ENCODE measurements at places on chromosomes 13 and 19.

DNA sequence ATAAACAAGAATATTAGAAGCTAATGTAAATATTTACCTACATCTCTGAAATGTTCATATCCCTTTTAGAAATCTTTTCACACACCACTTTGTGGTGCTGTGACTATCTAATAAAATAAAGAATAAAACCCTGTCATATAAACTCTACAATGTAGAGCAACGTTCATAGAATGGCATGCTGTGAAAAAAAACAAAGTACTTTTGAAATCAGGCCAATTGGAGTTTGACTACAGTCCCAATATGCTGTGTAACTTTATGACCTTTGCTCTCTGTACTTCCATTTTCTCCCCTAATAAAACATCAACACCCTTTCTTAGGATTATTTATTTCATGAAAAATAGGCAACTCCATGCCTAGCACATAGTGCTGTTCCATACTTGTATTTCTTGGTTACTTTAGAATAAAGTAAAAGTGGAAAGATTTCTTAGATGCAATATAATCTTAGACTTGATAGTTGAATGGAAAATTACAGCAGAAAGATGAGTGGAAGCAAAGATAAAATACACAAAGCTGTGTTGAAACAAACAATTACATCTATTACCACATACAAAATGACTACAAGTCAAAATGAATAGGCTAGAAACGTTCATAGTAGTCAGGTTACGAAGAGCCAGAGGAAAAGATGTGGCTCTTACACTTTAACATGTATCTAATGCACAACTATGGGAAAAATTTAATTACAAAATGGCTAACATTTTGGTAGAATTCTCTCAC lies 613.2 kb upstream of the SLITRK5 start:
- ATAC-seq, result no peak

DNA sequence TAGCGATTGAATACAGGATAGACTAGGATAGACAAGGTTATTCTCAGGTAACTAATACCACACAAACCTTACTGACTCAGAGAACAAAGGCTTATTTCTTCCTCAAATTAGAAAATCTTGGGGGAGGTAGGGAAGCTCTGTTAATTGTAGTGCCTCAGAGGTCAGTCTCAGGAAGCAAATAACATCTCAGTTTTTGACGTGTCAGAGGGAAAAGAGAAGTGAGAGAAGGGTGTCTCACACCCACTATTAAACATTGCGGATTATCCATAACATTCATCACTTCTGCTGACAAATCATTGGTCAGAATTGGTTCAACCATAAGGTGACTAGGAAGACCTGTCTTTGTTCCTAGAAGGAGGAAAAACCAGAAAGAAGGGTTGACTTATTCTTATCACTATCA lies 579.4 kb upstream of the MIR17HG start:
- ATAC-seq, result no peak

DNA sequence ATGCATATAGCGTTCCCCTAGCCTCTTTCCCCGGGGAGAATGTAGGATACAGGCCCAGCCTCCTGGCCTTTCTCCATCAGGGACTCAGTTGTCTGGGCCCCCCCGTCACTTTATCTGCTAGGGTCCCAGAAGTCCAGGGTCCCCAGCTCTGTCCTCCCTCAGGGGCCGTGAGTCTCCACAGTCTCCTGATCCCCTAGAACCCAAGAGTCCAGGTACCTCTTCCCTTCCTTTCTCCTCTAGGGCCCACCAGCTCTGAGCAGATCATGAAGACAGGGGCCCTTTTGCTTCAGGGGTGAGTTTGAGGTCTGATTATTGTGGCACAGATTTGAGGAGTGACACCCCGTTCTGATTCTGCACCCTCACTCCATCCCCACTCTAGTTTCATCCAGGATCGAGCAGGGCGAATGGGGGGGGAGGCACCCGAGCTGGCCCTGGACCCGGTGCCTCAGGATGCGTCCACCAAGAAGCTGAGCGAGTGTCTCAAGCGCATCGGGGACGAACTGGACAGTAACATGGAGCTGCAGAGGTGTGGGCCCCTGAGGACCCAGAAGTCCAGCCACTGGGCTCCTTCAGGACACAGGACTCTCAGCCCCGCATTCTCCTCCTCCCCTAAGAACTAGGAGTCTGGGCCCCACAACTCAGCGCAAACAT lies 758 bp downstream of the BAX start:
- ATAC-seq, result no peak

GRCh38 chr13:111961236-111961635 lies 105.7 kb upstream of the SOX1 start:
- ATAC-seq, result no peak

GRCh38 chr13:77702366-77702765 lies 4.9 kb downstream of the SLAIN1 start:
- no peak for ATAC-seq

DNA sequence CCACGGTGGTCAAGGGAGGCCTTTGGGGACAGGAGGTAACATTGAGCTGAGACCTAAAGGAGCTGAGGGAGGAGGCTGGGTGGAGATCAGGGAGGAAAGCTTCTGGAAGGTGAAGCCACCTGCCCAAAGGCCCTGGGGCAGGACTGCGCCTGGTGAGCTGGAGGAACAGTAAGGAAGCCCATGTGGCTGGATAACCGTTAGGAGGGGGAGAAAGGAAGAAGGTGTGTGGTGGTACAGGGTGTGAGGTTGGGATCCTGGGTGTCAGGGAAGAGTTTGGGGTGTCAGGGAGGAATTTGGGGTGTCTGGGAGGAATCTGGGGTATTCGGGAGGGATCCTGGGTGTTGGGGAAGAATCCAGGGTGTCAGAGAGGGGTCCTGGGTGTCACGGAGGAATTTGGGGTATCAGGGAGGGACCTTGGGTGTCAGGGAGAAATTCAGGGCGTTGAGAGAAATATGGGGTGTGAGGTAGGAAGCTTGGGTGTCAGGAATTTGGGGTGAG lies 695 bp downstream of the TICAM1 start:
- no peak for ATAC-seq

GRCh38 chr19:42089191-42089750 lies 13.3 kb downstream of the ZNF574 start:
- no peak for ATAC-seq

DNA sequence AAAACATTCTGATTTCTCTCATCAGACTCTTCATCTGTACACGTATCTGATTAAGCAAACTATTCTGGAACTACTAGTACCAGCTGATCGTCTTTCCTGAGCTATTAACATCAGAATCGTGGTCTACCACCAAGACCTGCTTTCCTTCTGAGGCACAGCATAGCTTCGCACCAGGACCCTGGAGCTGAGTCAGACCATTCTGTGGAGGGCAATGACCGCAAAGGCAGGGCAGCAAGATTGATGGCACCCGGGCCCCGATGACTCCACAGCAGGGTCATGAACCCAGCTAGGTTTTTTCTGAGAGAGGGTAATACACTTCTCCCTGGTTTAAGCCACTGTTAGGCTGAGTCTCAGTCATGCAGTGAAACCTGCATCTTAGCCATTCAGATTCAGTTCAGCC lies 158.7 kb upstream of the GPR12 start:
- peak; percentile 82 for ATAC-seq

- no peak for ATAC-seq
These were observed 5.9 kb upstream of the SLC7A10 start for GRCh38 chr19:33231511-33231910.

- peak; percentile 69 for ATAC-seq
These were observed 6.5 kb upstream of the TIMM50 start for GRCh38 chr19:39474139-39474620.

GRCh38 chr19:48085076-48085475 lies 25.5 kb downstream of the PLA2G4C start:
- ATAC-seq, result peak; percentile 87

GRCh38 chr13:91369441-91369831 lies 21.9 kb downstream of the MIR17HG start:
- ATAC-seq, result no peak

DNA sequence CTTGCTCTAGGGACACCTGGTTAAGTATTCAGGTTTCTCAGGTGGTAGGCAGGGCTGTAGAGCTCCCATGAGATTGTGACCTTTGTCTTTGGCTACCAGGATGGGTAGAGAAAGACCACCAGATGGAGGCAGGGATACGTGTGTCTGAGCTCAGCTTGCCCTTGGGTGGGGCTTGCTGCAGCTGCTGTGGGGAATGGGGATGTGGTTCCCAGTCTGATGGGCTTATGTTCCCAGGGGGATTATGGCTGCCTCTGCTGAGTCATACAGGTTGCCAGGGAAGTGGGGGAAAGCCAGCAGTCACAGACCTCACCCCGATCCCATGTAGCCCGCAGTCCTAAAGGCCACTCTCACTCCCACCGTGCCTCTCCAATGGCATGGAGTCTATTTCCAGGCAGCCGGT lies 659.9 kb upstream of the KLF12 start:
- no peak for ATAC-seq

- no peak for ATAC-seq
These were observed 17.3 kb upstream of the KDM4B start for GRCh38 chr19:4951656-4952055.

DNA sequence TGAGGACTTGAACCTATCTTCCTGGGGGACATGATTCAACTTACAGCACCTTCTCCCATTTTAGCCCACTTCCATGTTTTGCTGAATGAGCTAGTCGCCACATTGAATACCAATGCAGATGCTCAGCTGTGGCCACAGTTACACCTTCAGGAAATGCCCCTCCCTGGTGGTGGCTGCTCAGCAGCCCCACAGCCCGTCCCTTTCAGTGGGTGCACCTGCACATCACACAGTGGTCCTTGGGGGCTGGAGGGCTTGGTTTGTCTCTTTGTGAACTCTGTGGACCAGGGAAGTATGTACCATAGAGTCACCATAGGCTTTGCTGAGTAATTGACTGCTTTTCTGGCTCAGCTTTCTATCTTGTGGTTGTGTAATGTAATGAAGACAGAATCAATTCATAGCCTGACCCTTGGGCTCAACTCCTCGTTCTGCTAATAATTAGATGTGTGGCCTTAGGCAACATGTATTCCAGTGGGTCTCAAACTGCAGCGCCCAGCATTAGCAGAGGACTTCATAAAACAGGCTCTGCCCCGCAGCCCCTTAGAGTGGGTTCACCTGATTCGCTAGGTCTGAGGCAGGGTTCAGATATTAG lies 48.1 kb upstream of the FARP1 start:
- no peak for ATAC-seq

- ATAC-seq, result no peak
These were observed 26.6 kb downstream of the COL4A1 start for GRCh38 chr13:110280231-110280813.

GRCh38 chr13:44470638-44471562 lies 97.3 kb downstream of the SERP2 start:
- no peak for ATAC-seq

DNA sequence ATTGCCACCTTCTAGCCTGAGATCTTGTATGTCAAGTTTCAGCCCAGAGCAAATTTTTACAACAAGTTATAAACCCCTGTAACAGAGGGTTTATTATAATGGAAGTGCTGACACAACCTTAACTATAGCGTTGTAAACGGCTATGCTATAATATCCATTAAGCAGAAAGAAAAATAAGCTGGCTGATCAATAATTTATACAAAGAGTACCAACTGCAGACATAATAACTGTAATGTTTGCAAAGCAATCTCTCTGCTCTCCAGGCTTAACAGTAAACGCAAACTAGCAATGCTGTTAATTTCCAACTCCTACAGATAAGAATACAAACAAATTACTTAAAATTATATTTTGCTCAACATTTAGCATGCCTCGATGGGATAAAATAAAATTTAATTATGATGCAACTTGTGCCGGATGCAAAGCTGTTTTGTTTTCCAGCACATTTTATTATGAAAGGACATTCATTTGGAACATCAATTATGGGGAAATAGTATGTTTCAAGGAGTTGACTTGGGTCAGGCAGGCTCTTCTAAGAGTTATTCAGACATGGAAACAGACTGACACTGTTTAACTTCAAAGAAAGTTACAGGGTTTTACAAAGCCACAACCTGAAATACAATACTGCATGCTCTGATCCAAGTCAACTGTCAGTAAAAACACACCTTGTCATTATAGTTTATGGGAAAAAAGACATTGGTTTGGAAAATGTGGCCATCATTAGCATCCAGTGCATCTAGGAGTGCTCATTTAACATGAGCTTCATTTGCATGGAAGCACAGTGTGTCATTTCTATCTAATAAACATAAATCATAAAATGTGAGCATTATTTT lies 6.6 kb upstream of the DACH1 start:
- no peak for ATAC-seq

GRCh38 chr13:44347949-44348348 lies 25.7 kb upstream of the SERP2 start:
- ATAC-seq, result no peak

DNA sequence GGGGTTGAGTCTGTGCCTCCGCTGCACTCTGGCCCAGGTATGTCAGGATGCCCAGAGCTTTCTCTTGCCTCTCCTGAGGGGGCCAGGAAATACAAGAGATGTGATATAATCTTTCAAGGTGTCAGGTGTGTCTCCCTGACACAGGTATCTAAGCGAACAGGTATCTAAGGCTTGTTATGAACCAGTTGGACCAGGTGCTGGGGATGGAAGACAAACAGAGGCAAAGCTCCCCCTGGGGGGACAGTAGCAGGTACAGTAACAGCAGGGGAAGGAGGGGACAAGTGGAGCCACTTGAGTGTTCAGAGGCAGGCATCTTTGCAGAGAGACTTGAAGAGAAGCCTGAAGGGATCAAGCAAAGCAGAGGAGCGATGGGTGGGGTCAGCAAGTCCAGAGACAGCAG lies 2.6 kb downstream of the LENG1 start:
- ATAC-seq, result no peak

- no peak for ATAC-seq
These were observed 25.0 kb upstream of the SMAD9 start for GRCh38 chr13:36945078-36945477.

- no peak for ATAC-seq
These were observed 83.4 kb downstream of the ATP8A2 start for GRCh38 chr13:25455146-25455545.

- ATAC-seq, result no peak
These were observed 7.2 kb downstream of the MICU2 start for GRCh38 chr13:21596722-21597121.
